ENCODE measurements at places on chromosomes 7 and 10. TPM values are rescaled to one million over a fixed set of nuclear protein-coding genes. Genes with fewer than 3 reads are reported as not detected.
A peak's percentile ranks its signal among the peaks of the same experiment; 100 is the strongest.

The HOXA5 gene
- 0.62 TPM for total RNA-seq

DNA sequence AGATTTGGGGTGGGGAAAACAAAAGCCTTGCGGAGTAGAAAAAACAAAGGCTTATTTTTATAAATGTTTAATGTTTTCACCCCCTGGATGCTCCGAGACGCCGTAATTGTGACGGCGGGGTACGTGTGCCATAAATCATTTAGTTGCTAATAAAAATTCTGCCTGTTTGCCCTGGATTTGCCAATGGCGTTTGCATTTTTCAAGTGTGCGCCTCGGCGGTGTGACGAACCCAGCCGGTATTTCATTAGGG is 2.5 kb upstream of the TNRC18 start:
- DNase-seq = no peak

GRCh38 chr10:10658172-10658785 is 359.4 kb upstream of the CELF2 start:
- no peak for DNase-seq

The DUSP5 gene
- total RNA-seq = 4.1 TPM

The SPDYE5 gene
- not detected for total RNA-seq

- DNase-seq = no peak
These were observed 24.3 kb downstream of the ACTA2 start for GRCh38 chr10:88928254-88928653.

GRCh38 chr10:44380829-44381600 is 3.9 kb downstream of the CXCL12 start:
- DNase-seq = no peak

- DNase-seq = peak; percentile 90
These were observed 167.9 kb downstream of the NEURL1 start for GRCh38 chr10:103661198-103661950.

- no peak for DNase-seq
These were observed 111.5 kb upstream of the AHR start for GRCh38 chr7:17186745-17187530.

DNA sequence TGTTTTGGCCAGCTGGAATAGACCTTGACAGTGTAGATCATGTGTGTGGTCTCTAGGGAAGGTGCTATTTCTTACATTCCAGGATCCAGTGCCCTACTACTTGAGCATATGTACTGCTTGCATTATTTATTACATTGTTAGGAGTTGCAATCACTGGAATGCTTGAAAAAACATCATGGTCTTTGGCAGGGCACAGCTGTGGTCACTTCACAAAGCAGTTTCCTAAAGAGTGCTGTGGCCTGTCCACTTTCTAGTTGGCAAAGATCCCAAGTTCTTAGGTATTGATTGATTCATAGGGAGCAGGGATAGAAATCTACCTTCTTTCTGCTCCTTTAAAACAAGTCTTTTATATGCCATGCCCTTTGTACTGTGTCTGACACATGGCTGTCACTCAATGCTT is 4.6 kb downstream of the C7orf25 start:
- DNase-seq = no peak

GRCh38 chr10:111148025-111148424 is 71.2 kb downstream of the ADRA2A start:
- no peak for DNase-seq

DNA sequence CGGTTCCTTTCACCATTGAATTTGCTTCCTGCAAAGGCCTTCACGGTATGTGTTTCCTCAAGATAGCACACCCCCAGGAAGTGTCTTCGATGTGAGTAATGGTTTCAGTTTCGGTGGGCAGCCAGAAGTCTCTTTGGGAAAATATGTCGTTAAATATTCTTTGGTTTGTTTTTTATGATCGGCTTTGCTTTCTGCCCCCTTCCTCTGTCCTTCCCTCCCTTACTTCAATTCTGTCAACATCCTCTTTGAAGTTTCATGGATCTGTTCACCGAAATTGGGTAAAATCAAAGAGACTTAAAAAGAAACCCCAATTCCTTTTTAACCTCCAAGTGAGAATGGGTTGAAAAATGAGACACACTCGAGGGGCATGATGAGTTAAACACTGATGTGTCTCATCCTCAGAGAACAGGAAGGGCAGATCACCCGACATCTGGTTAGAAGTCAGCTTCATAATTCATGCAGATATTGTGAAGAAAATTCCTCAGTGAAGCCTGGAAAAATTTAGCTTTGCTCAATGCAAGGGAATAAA is 170.8 kb upstream of the HABP2 start:
- no peak for DNase-seq

The ADAP1 gene
- 3.6 TPM for total RNA-seq

DNA sequence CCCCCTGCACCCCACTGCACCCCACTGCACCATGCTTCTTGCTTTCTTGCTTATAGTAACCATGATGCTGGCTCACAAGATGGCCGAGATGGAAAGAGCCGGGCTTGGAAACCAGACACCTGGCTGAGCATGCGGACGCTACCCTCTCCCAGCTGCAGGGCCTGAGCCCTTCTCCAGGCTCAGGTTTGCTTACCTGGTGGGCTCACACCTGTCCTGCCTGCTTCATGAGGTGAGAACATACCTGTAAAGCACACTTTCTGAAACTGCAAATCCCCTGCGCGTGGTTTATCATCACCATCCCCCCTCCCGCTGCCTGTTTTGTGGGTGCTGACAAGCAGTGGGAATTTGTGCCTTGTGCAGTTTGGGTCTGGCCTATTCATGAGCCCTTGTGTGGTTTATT is 302.7 kb downstream of the GLRX3 start:
- DNase-seq = no peak

- no peak for DNase-seq
These were observed 93.8 kb upstream of the SVIL start for GRCh38 chr10:29728541-29729049.

The SMKR1 gene
- not detected for total RNA-seq

- no peak for DNase-seq
These were observed 215.0 kb downstream of the USP6NL start for GRCh38 chr10:11396311-11396955.

DNA sequence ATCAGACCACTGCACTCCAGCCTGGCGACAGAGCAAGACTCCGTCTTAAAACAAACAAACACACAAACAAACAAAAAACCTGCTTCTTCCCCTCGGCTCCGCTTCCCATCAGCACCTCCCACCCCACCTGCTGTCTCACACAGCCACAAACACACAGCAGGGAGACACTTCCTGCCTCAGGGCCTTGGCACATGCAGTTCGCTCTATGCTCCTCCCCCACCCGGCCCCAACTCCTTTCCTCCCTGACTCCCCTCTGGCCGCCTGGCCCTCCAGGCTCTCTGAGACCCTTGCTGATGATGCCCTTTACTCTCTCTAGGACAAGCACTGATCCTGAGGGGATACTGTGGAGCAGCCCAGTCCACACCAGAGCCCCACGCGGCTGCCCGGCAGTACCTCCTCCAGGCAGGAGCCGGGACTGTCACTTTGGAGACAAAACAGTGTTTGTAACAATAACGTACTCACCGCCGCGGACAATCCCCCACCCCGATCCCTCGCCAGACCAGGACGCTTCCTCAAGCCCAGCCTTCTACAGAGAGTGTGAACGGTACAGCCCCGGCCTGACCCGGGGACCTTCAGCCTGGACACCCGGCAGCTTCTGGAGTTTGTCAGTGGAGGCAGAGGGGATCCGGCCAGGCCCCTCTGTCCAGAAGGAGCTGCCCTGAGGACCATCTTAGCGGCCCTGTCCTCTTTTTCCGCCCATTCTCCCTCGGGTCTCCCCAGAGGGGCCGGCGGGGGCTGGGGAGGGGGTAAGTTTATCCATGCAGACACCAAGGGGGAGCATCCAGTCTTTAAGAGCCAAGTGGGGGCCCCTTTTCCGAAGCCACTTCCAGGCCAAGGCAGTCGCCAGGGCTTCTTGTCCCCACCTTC is 50.0 kb upstream of the GTF2IRD1 start:
- DNase-seq = no peak

- DNase-seq = no peak
These were observed 7.3 kb downstream of the PITX3 start for GRCh38 chr10:102233997-102234396.

DNA sequence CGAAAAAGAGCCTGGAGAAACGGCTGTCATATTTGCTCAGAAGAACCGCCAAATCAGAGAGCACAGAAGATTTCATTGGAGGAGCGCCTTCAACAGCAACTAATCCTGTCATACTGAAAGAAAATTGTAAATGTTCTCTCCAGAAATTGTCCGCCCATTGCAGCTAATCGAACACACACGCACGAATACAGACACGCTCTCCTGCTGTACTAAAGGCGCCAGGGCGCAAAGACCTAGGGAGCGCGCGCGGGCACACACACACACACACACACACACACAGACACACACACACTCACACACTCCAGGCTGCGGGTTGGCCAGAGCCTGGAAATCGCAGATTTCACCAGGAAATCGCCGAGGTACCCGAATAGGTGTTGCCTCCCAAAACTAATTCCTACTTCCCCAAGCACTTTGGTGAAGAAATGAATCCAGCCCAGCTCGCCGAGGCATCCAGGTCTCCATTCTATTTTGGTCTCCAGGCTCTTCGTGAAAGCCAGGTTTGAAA is at the start of gene CHRM2:
Gene CHRM2 (plus strand): TSS at position 157 of the 505 bp plus-strand sequence. CDS start 146,214 bp downstream, outside the sequence.
- DNase-seq = no peak

GRCh38 chr10:4127518-4128315 is 342.7 kb upstream of the KLF6 start:
- DNase-seq = no peak

The SLC16A9 gene
- total RNA-seq = 41.5 TPM

The RARRES2 gene
- 622 TPM for total RNA-seq
